Ascending aorta (tissue), 2 donors: ENCODE measurements at places on chromosomes 12 and 14. TPM values are rescaled to one million over a fixed set of nuclear protein-coding genes. Genes with fewer than 3 reads are reported as not detected.

DNA sequence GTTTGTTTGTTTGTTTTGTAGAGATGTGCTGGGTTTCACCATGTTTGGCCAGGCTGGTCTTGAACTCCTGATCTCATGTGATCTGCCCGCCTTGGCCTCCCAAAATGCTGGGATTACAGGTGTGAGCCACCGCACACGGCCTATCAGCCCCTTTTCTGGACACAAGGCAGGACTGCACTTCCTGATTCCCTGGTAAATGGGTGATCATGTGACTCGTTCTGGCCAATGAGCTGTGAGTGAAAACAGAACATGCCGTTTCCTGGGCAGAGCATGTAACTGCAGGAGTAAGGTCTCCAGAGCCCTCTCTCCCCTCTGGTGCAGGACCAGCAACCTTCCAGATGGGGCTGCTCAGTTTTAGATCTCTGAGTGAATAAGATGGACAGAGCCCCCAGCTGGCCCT is 92.7 kb downstream of the ITPK1 start:
- no peaks in the 10 kb centered on the region for H3K27me3 ChIP-seq
- no peak overlapping the region for H3K27ac ChIP-seq
- peaks cover 3% of the 10 kb centered on the region for H3K4me1 ChIP-seq

TMTC1 gene
- 176 TPM for total RNA-seq

LRRC43 gene
- total RNA-seq, result not detected

GRCh38 chr12:69620921-69621320 is 10.2 kb upstream of the LRRC10 start:
- DNase-seq, result no peak
- H3K36me3 ChIP-seq, result no peaks in the 10 kb centered on the region
- H3K27me3 ChIP-seq, result no peaks in the 10 kb centered on the region
- no peak overlapping the region for H3K4me3 ChIP-seq
- H3K4me1 ChIP-seq, result no peaks in the 10 kb centered on the region
- no peak overlapping the region for H3K27ac ChIP-seq

GRCh38 chr14:93458234-93458633 is 27.5 kb downstream of the UNC79 start:
- no peaks in the 10 kb centered on the region for H3K36me3 ChIP-seq
- H3K27ac ChIP-seq, result no peak overlapping the region
- no peaks in the 10 kb centered on the region for H3K27me3 ChIP-seq
- no peaks in the 10 kb centered on the region for H3K4me1 ChIP-seq
- DNase-seq, result no peak
